H54 (cell line): ENCODE measurements at places on chromosomes 1 and 21.

- no peak for DNase-seq
These were observed 35.4 kb upstream of the EIF4G3 start for GRCh38 chr1:21212126-21212525.

- DNase-seq = no peak
These were observed 510.3 kb upstream of the TMPRSS15 start for GRCh38 chr21:18913914-18914313.

DNA sequence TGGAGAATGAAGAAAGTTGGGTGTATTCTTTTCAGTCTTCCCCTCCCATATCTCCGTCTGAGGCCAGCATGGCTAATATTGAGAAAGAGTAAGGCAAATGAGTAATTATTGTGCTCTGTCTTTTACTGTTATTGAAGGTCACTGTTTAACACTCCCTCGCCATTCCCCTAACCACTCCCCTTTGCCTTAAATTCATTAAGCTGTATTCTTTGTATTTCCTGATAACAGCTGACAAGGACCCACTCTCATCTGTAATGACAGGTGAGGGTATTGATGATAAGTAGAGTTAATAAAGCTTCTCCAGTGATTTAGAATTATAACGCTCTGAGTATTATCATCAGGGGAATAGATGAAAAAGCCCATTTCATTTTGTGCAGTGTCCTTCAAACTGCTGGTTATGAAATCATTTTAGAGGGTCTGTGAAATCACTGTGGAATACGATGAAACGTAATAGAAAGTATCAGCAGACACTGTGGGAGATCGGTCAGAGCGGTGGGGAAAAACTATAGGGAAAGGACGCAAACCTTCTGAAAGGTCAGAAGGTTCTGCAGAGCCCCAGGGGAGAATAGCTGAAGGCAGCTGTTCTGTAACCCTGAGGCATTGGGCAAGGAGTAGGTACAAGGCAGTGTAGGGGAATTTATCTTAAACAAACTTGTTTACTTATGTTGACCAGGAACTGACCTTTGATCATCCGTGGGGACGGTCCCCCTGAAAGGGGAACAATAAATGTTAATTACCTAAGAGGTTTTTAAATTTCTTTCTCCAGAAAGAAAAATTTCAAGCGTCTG, 46.3 kb upstream of the CACYBP start:
- DNase-seq = no peak

GRCh38 chr1:54984131-54984842, 3.9 kb downstream of the TMEM61 start:
- no peak for DNase-seq

- DNase-seq = no peak
These were observed 18.5 kb downstream of the HAX1 start for GRCh38 chr1:154290921-154291320.

- no peak for DNase-seq
These were observed 437.1 kb downstream of the PTBP2 start for GRCh38 chr1:97158691-97159096.

- DNase-seq = no peak
These were observed 7.6 kb downstream of the FMN2 start for GRCh38 chr1:240099329-240099728.

- DNase-seq = peak; percentile 20
These were observed 12.0 kb upstream of the KCNE2 start for GRCh38 chr21:34351786-34352241.

- no peak for DNase-seq
These were observed 3.9 kb upstream of the PCNX2 start for GRCh38 chr1:233299450-233299849.

DNA sequence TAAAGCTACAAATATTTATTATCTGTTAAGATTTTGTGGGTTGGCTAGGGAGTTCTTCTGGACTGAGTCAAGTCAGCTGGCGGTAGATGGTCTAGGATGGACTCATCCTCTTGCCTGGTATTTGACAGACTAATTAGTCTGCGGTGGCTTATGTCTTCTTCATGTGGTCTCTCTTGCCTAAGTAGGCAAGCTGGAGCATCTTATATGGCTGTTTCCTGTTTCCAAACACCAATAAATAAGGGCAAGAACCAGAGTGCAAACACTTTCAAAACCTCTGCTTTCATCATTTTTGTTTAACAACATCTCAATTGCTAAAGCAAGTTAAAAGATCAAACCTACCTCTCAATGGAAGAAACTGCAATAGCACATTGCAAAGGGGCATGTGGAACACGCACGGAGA, 484.8 kb downstream of the PTPRC start:
- no peak for DNase-seq

GRCh38 chr1:209775678-209776077, 8.7 kb downstream of the C1orf74 start:
- no peak for DNase-seq

- no peak for DNase-seq
These were observed 199.0 kb upstream of the DPYD start for GRCh38 chr1:98119796-98120195.

DNA sequence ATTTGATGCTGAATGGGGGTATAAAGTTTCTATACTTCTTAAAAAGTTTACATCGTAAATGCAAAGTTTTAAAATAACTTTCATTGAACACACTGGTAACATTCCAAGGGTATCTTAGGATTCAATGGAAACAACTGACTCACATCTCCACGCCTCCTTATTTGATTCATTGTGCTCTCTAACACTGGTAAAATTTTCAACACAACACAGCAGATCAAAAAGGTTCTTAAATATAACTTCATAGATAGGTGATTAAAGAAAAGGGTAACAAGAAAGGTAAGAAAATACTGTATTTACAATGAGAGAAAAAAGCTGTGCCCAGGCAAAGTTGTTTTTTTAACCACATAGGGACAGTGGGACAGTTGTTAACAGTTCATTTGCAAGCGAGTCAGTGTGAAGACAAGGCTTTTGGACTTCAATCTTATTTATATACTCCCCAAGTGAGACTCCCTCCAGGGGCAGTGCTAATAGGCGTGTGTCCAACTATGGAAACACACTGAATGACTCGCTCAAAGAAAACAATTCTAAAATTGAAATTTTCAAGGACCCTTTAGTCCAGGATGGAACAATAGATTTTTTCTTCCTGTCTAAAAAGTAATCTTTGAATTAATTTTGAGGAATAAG, 140.5 kb downstream of the TIAM1 start:
- DNase-seq = peak; percentile 14

GRCh38 chr1:165254376-165254775, 102.1 kb downstream of the LMX1A start:
- no peak for DNase-seq
